ENCODE measurements at places on chromosomes 1 and 21.
A peak's percentile ranks its signal among the peaks of the same experiment; 100 is the strongest.

DNA sequence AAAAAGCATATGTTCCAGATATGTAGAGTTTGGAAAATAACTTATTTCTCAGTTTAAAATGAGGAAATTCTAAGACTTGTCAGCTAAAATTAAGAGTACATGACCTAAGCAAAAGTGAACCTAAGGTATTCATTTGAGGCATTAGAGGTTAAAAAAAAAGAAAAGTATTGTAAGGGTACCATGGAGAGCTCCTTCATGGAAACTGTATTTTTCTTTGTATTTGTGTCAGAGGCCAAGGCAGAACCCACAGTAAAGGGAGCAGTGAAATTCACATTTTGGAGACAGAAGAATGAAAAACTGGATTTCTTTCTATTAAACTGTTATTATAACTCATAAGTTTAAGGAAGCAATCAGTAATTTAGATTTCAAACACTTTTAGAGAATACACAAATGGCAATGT, 1494.8 kb downstream of the KCNT2 start:
- DNase-seq = no peak

DNA sequence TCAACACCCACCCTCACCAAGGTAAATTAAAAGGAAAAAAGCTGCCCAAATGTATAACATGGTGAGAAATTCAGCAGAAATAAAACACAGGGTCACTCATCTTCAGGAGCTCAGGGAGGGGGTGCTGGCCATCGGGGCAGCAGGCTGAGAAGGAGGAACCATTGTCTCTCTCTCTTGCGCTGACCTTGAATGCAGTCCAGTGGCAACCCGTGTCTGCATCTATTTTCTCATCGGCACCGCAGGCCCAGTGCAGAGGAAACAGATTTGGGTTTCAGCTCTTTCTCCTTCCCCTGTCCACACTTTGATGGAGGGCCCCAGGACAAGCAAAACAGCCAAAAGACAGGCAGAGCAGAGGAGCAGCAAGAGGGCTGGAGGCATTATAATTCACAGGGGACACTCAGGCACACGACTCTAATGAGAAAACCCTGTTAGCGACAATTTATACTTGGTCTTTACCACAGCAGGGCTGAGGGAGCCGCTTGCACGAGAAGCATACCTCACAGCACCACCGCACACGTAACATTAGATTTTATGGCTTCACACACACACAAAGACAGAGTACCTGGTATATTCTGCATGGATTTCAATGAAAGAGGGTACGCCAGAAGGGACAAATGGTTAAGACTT, 18.6 kb downstream of the MKNK1 start:
- DNase-seq = no peak

DNA sequence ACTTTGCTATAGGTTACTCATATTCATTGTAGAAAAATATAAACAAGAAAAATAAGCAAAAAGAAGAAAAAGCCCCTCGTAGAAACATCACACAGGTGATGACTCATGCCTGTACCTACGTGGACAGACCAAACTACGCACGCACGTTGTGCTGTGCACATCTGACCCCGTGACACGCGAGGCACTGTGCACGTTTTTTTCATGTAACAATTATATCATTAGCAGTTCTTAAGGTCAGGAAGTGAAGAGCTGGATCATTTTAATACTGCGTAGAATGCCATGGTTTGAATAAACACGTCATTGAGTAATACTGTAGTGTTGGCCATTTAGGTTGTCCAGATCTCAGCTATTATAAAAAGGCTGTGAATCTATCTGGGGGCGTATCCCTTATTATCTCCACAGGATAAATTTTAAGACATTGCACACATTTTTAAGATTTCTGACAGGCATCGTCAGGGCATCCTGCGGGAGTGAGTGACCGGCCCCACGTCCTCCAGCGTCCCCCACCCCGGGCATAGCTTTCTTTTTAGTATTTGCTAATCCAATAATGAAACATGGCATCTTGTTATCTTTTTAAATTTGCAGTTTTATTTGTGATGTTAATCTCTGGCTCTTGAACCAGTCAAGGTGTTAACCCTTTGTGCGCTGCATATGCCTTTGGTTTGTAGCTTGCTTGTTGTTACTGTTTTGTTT, 23.4 kb upstream of the ADARB1 start:
- no peak for DNase-seq

- no peak for DNase-seq
These were observed 53.5 kb downstream of the NFASC start for GRCh38 chr1:204924013-204924759.

GRCh38 chr1:44637702-44638411, 36.4 kb downstream of the TMEM53 start:
- no peak for DNase-seq

GRCh38 chr1:195574511-195574910, 1033.7 kb downstream of the KCNT2 start:
- DNase-seq = no peak

GRCh38 chr1:83670909-83671565, 327.9 kb downstream of the TTLL7 start:
- no peak for DNase-seq

DNA sequence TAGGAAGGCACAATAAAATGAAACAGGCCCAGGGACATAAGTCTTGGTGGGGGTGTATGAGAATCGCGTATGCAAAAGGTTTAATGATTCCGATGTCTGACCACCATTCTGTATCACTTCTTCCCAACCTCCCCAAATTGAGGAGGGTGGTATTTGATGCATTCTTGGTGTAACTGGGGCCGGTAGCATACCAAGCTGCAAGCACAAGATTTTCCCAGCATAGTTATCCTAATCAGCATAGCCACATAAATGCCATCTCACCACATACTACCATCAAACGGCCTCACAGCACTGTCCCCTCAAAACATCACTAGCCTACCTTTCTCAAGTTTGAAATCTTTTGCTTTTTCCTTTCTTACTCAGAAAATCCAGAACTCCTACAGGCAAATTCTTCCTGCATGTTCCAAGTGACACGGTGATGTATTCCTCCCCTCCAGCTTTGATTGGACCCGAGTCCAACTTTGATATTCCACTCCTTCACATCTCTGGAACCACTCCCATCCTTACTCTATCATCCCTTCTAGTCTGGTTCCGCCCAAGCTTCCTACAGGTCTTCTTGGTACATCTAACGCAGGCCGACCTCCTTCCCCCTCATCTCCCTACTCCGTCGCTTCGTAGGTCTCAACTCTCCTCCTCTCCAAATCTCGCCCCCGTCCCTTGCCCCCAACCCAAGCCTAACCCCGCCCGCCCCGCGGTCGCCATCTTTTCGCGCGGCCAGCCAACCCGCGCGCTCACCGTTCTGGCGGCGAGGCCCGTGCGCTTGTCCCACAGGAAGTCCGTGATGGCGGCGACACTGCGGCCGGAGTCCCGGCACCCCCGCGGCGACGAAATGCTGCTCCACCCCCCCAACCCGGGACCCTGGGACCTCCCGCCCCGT, 600 bp downstream of the CLK2 start:
- peak; percentile 59 for DNase-seq

GRCh38 chr1:209810783-209811182, 4.8 kb upstream of the IRF6 start:
- DNase-seq = no peak

DNA sequence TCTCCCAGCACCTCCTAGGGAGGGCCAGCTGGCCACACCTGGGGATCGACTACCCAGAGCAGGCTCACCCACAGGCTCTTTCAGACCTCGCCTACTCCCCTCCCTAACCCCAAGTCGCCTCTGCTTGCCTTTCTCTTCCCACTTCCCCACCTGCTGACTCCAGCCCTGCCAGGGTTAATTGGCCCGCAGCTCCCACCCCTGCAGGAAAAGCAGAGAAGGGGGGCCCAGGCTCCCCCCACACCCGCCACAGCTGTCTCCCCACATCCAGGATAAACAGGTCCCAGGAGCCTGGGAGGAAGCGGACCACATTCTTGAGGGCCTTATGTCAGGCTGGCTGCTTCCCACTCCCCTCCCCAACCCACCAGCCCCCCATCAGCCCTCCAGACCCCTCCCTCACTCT, 45.0 kb downstream of the TAS1R2 start:
- DNase-seq = no peak

DNA sequence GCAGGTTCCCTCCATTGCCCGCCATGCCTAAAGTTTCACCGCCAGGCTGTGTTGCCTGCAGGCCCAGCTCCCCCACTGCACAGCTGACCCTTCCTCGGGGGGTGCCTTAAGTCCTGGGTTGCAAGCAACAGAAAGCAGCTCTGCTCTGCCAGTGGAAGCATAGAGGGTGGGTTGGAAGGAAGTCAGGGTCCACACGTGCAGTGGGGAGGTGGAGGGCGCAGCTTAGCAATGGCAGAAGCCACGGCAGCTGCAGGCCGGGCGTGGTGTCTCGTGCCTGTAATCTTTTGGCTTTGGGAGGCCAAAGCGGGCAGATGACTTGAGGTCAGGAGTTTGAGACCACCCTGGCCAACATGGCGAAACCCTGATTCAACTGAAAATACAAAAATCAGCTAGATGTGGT, 106.3 kb upstream of the TMEM51 start:
- no peak for DNase-seq

DNA sequence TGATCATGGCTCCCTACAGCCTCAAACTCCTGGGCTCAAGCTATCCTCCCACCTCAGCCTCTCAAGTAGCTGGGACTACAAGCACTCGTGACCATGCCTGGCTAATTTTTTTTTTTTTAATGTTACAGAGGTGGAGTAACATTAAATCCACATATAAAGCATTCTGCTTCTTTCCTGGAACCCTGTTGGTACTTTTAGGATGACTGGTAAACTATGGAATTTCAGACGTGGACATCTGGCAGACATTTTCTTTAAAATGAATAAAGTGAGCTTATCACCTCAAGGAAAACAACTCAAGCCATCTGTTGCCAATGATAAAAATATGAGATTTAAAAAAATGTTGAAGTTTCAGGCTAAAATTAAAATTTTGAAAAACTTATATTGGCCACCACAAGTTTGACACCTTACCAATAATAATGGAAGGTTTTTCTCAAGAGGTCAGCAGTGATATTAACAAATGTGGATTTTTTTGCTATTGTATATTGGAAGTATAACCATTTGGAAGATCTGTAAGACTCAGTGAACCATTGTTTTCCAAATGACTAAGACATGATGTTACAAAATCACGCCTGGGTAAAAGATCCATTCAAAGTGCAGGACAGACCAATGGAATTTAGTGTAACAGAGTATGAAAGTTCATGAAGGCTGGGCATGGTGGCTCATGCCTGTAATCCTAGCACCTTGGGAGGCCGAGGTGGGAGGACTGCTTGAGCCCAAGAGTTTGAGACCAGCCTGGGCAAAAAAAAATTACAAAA, 52.7 kb upstream of the EIF4G3 start:
- DNase-seq = peak; percentile 71

GRCh38 chr21:38363693-38364092, 106.9 kb downstream of the KCNJ15 start:
- no peak for DNase-seq

GRCh38 chr21:38965241-38965640, 159.5 kb downstream of the ETS2 start:
- DNase-seq = peak; percentile 25

- DNase-seq = no peak
These were observed 21.7 kb downstream of the UMODL1 start for GRCh38 chr21:42092771-42093170.

DNA sequence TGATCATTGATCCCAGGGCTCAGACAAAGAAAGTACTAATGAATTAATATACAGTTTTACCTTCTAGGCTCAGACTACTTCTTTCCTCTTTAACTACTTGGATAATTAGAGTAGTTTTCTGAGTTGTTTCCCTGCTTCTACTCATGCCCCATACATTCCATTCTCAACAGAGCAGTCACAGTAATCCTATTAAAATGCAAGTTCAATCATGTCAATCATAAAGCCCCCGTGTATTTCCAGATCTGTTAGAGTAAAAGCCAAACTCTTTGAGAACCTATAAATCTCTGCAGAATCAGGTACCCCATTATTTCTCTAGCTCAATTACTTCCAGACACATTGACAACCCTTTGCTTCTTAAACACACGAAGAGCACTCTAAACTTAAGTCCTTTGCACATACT, 242.1 kb upstream of the PRMT6 start:
- DNase-seq = no peak

DNA sequence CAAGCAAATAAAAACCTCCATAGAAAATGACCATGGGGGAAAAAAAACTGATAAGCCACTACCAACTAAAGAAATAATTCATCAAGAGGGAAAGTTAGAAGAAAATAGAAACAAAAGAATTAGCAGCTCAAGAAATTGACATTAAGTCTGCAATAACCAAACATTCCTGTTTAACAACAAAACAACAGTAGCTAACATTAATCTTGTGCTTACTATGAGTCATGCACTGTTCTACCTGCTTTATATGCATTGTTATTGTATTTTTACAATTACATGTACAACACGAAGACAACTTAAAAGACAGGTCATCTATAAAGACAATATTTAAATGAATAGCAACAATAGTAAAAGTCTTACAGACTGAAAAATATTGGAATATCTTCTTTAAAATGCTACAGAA, 34.4 kb upstream of the LRRC7 start:
- peak; percentile 73 for DNase-seq

DNA sequence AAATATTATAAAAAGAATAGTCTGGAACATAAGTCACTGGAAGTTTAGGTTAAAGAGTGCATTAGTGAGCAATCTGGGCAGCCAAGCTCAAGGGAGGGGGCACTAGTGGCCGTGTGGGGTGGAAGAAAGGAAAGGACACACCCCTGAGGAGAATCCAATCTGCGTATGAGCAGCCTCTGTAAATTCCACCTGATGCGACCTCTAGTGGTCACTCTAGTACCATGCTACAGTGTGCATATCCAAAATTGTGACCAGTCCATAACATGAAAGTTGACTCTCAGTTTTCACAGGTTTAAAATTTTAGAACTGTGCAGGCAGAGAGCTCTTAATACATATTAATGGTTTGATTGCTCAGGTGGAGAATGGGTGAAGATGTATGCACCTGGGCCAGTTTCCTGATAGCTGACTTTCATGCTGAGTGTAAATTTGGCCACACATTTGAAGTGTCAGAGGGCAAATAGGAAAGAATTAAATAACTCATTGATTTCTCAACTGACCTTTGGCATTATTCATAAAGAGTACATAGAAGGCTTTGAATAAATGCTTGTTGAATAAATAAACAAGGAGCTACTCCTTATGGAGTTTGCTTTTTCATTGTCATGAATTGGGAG, 105.9 kb upstream of the C21orf91 start:
- peak; percentile 83 for DNase-seq

- DNase-seq = no peak
These were observed 111.1 kb upstream of the BEND5 start for GRCh38 chr1:48887796-48888195.

GRCh38 chr1:3319874-3320245, 134.6 kb upstream of the ARHGEF16 start:
- DNase-seq = peak; percentile 37

Measured in epithelial cell of esophagus (primary cell).